NCI-H1694 (cell line): ENCODE measurements at places on chromosomes 6 and 20.

DNA sequence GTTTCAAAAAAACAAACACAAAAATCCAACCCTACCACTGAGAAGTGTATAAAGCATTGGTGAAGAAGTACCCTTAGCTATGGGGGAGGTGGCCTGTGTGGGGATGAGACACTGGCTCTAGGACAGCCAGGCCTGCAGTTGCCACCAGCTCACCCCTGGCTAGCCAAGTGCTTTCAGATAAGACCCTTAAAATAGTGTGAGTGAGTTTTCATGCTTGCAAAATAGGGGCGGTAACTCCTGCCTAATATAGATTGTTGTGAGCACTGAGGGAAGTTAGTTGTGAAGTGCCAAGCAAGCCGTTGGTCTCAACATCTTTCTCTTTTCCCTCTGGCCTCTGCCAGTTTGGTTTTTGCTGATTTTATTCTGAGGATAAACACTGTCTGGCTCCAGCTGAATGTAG is 11.3 kb downstream of the PPP1R3G start:
- DNase-seq = no peak

GRCh38 chr6:17086469-17086868 is 15.4 kb upstream of the STMND1 start:
- peak; percentile 64 for DNase-seq

GRCh38 chr6:114284281-114284680 is 58.5 kb downstream of the HS3ST5 start:
- DNase-seq = no peak

DNA sequence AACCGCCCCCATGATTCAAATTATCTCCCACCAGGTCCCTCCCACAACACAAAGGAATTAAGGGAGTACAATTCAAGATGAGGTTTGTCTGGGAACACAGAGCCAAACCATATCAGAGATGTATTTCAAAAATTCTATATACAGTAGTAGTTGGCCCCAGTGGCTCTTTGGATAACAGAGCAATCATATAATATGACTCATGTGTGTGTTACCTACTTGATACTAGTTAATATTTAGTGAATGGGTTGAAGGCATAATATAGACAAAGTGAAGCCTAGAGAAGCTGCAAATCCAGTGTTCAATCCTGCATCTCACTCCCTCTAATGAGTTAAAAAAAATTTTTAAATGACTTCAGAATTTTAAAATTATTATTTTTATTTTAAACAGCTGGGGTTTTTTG is 43.2 kb downstream of the KAT14 start:
- DNase-seq = no peak

DNA sequence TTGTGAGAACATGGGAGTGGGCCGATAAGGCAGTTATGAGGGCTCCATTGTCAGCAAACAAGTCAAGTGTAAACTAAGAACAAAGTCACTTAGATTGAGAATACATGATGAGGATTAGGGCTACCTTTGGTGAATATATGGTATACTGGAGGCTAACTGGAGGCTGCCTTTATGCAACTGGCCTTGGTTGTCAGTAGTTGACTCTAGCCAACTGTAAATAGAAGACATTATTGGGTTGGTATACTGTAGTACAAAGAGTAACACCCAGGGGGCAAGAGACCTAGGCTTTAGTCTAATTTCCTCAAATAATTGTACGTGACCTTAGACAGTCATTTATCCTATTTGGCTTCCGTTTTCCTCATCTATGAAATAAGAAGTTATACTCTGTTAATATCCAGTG is 235.2 kb downstream of the ARID1B start:
- no peak for DNase-seq

- no peak for DNase-seq
Measured at GRCh38 chr6:97097068-97098047, 172.8 kb downstream of the KLHL32 start.

DNA sequence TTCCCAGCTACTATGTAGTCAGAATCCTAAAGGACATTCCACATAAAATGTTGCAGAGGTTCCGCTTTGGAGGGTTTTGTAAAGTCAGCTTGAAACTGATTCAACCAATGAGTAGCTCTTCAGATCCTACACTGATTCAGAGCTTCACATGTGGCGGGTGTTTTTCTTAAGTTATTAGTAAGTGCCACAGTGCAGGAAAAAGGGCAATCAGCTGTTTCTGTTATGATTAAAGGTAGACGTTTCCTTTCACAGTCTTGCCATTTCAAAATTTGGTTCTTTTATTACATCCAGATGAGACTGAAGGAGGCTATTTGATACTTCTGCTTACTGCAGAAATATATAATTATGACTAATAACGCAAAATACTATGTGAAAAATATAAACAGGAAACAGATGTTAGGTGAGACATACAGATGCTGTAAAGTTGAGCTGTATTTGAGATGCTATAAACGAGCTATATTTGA is 443.9 kb downstream of the CDKAL1 start:
- DNase-seq = no peak
